Skin of body (tissue), 3 donors: ENCODE measurements at places on chromosomes 13 and 19.

DNA sequence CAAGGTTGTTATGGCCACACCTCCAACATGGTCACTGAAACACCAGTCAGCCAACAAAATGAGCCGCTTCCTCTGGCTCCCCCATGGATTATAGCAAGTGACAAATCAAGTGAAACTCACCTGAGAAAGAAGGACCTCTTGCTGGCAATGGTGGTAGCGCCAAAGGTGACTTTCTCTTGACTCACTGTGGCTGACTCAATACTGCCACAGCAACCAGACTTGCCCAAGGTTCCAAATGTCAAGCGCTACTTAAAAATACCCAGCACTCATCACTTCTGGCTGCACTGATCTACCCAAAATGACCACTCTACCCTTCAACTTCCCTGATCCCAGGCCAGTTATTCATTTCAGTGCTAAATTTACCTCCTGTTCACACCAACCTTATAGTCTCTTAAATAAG is 495.5 kb downstream of the FOXO1 start:
- DNase-seq, result no peak

GRCh38 chr13:47158593-47158992 is 261.7 kb upstream of the HTR2A start:
- DNase-seq, result no peak

DNA sequence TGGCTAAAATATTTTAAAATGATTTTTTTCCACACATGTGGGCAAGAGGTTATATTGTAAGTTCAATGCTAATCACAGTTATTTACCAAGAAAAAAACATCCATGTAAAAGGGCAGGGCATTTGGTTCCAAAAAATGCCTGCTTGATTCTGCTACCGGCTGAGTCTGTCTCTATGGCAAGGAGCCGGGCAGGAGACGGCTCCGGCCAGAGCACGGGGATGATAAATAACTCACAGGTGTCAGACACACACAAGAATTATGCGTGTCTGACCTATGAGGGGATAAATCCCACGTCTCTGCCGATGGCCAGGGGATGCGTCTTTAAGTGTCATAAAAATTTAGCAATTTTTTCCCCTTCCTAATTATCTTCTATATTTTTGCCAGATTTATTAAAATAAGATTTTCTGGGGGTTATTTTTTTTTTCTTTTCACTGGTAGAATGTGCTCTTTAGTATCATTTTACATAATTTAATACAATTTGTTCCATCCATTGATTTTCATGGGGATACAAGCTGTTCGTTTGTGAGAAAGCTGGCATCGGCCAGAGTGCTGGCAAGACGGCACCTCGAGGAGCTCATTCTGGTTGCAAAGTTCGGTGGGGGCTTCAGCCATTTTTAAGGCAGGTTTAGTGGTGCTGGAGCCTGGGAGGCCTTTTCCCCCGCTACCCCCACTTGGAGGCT is 253.9 kb downstream of the ZNF536 start:
- DNase-seq, result no peak

- DNase-seq, result no peak
Observed at GRCh38 chr13:77692746-77693448, 4.6 kb upstream of the SLAIN1 start.

DNA sequence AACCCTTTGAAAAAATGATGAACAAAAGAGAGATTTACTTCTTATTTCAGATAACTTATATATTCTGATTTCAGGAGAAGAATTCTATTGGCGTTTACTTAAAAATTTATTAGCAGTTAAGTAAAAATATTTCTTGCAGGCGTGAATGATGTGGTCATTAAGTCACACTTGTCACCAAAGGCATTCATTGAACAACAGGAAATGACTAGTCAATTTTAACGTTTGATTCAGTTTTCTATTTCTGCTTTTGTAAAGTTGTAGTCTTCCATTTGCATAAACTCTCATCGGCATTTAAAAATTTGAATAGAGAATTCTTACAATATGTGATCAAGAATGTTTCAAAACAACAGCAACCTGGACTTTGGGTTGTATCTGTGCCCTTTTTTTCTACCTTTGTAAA is 83.4 kb downstream of the GPR12 start:
- DNase-seq, result no peak

DNA sequence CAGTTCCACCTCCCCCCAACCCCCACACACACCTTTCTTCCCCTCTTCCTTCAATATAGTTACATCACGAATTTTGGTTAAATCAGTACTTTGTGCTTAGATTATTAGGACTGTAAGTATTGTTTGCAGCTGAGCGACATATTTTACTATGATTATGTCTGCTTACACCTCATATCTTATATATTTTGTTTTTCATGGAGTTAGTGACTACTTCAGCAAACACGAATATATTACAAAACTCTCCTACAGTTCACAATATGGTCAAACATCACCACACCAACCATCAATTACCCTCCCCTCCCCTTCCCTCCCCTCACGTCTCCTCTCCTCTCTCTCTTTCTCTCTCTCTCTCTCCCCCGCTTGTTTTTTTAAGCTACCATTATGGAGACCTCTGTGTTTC is 152.9 kb downstream of the TBC1D4 start:
- DNase-seq, result no peak

DNA sequence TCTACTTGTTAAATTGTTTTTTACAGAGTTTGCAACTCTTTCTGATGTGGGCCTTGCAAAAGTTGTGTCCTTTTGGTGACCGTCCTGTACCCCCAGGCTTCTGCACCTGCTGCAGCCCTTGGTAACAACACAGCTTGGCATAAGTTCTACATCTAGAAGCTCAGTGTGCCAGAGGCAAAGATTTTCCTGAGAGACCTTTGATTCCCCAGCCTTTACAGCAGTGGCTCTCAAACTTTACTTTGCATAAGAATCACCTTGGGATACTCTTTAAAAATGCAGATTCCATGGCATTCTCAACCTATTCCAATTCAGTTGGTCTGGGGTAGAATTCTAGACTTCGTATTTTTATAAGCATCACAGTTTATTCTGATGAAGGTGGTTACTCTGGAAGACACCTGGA is 260.9 kb downstream of the DCT start:
- no peak for DNase-seq

- no peak for DNase-seq
Observed at GRCh38 chr13:29674532-29674931, 79.0 kb upstream of the SLC7A1 start.

DNA sequence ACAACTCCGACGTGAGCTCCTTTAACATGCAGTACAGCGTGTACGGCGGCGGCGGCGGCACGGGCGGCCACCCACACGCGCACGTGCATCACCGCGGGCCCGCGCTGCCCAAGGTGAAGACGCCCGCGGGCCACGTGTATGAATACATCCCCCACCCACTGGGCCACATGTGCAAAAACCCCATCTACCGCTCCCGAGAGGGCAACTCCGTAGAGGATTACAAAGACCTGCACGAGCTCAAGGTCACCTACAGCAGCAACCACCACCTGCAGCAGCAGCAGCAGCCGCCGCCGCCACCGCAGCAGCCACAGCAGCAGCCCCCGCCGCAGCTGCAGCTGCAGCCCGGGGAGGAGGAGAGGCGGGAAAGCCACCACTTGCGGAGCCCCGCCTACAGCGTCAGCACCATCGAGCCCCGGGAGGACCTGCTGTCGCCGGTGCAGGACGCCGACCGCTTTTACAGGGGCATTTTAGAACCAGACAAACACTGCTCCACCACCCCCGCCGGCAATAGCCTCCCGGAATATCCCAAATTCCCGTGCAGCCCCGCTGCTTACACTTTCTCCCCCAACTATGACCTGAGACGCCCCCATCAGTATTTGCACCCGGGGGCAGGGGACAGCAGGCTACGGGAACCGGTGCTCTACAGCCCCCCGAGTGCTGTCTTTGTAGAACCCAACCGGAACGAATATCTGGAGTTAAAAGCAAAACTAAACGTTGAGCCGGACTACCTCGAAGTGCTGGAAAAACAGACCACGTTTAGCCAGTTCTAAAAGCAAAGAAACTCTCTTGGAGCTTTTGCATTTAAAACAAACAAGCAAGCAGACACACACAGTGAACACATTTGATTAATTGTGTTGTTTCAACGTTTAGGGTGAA is 6.6 kb downstream of the SLITRK5 start:
- DNase-seq, result no peak

DNA sequence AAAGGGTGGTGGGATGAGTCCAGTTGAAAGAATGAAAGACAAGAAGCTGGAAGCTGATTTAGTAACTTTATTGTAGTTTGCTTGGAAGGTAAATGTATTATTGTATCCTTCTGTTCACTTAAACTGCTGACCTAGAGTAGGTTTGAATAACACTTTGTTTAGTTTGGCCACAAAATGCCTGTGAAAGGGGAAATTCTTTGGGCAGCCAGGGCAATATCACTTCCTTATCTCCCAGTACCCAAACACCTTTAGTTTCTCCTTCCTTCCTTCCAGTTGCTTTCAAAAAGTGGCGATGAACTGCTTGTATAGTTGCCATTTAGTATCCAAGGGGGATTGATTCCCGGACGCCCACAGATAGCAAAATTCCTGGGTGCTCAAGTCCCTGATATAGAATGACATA is 120.1 kb downstream of the PAN3 start:
- no peak for DNase-seq

DNA sequence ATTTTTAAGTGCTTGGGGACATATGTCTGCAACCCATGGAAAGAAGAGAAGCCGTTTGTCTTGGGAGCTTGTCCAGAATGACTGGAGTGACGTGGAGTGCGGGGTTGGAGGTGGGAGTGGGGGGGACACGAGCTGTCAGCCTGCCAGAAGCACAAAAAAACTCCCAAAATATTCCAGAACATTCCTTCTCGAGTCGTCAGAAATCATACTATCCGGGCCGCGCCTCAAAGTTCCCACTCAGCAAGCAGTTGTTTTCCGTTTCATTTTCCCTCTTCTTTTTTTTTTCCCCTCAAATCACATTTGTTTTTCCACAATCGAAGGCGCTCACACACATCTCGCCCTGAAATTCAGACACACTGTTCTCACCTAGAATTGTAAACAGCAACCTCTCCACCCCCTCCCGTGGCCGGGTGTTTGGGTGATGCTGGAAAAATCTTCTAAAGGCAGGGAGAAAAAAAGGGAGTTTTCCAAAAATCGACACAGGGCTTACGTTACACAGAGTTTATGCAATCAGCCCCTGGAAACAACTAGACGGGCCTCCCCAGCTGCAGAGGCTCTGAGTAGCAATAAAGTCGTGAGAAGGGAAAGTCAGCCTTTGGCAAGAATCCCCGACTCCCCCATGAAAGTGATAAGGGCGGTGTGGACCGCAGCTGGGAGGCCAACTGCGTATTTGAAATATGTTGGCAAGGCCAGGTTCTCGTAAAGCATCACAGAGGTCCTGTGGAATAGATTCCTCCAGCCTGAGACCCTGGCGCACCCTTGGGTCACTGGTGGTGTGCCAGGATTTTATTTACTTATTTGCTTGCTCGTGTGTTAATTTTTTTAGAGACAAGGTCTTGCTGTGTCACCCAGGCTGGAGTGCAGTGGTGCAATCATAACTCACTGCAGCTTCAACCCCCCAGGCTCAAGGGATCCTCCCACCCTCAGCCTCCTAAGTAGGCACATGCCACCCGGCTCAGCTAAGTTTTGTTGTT is 31.2 kb upstream of the KLF2 start:
- DNase-seq, result peak; percentile 97

DNA sequence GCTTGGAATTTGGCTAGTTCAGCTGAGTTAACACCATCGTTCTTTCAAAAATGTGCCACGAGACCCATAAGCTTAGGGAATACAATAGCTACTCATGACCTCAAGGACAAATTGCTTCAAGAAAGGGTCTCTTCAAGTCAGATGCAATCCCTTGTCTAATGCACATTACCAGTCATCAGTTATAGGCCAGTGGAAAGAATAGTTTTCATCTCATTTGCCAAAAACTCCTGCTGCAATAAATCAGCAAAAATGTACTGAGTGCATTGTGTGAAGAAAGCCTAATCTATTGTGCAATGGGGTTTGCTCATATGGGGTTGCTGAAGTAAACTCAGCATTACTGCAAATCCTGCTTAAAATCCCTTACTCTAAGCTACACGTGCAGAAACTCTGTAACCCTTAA is 208.3 kb upstream of the NBEA start:
- DNase-seq, result peak; percentile 82

GRCh38 chr13:111383591-111384440 is 63.4 kb downstream of the TEX29 start:
- DNase-seq, result no peak
